ENCODE measurements at places on chromosomes 7 and 10.

GRCh38 chr10:97585439-97585811, 1.2 kb downstream of the HOGA1 start:
- no peak for DNase-seq

GRCh38 chr10:3002304-3002703, 65.0 kb upstream of the PFKP start:
- DNase-seq = no peak

- no peak for DNase-seq
Measured at GRCh38 chr7:19869979-19870378, 96.6 kb upstream of the TMEM196 start.

GRCh38 chr7:138705167-138705566, 4.0 kb upstream of the SVOPL start:
- no peak for DNase-seq

GRCh38 chr10:123878666-123879303, 12.8 kb downstream of the CPXM2 start:
- DNase-seq = no peak

DNA sequence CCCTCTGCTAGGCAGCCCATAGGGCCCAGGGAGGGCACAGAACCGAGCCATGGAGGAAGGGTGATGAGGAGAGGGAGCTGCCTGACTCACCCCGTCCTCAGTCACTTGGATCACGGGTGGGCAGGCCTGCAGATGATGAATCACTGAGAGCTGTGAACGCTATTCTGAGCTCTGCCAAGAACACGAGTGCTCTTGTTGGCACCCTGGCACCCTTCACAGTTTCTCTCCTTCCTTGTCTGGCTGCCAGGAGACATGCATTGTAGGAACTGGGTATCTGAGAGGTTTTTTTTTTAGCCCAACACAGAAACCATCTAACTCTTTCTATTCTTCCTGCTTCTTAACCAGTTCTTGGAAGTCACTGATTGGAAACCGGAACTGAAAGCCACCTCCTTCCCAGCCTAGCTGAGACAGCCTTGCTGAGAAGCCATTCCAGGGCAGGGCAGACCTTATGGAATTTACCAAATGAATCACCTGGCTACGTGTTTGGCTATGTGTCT, 82.1 kb downstream of the SLC37A3 start:
- DNase-seq = peak; percentile 84

All from right cardiac atrium (tissue), 5 donors.